ENCODE measurements at places on chromosomes 12 and 14.

- H3K36me3 ChIP-seq, result no peaks in the 10 kb centered on the region
- DNase-seq, result no peak
- H3K4me1 ChIP-seq, result peaks cover 25% of the 10 kb centered on the region
- peaks cover 36% of the 10 kb centered on the region for H3K27me3 ChIP-seq
- no peak overlapping the region for H3K4me3 ChIP-seq
These were observed 248.1 kb downstream of the APAF1 start for GRCh38 chr12:98893126-98893674.

DNA sequence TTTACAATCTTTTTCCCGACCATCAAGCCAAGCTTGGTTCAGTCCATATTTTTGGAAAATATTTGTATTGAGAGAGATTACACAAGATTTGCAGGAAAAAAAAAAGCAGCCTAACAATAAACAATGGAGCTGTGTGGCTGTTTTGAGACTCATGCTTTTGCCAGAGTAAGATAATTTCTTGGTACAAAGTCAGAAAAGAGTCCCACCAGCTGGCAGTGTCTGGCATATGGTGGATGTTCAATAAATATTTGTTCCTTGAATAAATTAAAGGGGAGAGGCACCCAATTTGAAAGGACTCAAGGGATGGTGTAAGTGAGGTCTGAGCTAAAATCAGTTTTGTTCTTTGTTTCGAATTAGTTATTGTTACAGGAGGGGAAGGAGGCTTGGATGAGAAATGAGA lies 78.1 kb upstream of the RPH3A start:
- no peak for DNase-seq
- H3K36me3 ChIP-seq, result no peaks in the 10 kb centered on the region
- H3K4me3 ChIP-seq, result no peak overlapping the region
- no peak overlapping the region for H3K27ac ChIP-seq

- H3K4me3 ChIP-seq, result no peak overlapping the region
- no peaks in the 10 kb centered on the region for H3K4me1 ChIP-seq
- no peak overlapping the region for H3K27ac ChIP-seq
- H3K36me3 ChIP-seq, result no peaks in the 10 kb centered on the region
- H3K27me3 ChIP-seq, result no peaks in the 10 kb centered on the region
- DNase-seq, result no peak
These were observed 961.9 kb downstream of the TMEM121 start for GRCh38 chr14:106488291-106488690.

DNA sequence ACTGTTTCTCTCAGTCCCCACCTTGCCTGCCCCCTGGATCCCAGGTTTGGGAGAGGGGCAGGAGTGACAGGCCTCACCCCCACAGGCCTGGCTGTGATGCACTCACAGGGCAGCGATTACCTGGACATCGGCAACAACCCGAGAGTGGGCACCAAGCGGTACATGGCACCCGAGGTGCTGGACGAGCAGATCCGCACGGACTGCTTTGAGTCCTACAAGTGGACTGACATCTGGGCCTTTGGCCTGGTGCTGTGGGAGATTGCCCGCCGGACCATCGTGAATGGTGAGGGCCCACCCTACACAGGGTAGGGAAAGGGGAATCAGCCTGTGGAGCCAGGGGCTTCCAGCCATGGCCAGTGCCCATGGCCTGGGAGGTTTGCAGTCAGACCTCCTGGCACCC lies 8.6 kb downstream of the ACVRL1 start:
- peaks cover 19% of the 10 kb centered on the region for H3K4me1 ChIP-seq
- no peaks in the 10 kb centered on the region for H3K36me3 ChIP-seq
- no peaks in the 10 kb centered on the region for H3K27me3 ChIP-seq
- no peak overlapping the region for H3K27ac ChIP-seq
- no peak for DNase-seq

- no peak overlapping the region for H3K4me3 ChIP-seq
- no peak for DNase-seq
- no peaks in the 10 kb centered on the region for H3K4me1 ChIP-seq
- H3K36me3 ChIP-seq, result no peaks in the 10 kb centered on the region
- H3K27me3 ChIP-seq, result peaks cover 4% of the 10 kb centered on the region
These were observed 47.2 kb downstream of the SVOP start for GRCh38 chr12:108973629-108974152.

DNA sequence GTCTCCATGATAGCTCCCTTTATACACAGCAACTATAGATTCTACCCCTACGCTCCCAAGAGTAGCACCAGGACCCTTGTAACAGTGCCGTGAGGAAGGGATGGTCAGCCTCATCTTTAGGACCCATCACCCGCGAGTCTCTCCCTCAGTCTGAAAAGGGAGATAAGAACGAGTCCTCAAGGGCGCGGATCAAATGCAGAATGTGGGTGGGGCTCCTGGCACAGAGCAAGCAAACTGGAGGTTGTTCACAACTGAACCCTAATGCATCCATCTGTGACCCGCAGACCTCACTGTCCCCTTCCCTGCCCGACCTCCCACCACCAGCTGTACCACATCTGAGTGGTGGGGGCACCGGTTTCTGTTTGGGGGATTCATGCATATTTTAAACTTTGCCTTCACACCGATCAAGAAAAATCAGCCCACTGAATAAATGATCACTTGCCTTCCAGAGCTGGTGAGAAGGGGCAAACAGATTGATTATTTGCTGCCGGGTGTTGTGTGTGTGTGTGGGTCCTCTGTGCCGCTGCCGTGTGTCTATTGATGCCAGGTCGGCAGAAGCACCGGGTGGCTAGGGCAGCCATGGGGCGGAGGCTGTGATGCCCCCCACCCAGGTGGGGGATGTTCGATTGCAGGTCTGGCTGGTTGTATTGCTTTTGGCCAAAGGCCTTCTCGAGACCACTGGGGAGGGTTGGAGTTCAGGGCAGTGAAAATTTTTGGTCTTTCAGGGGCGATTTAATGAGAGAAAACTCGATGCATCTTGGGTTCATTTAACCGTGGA lies 35.7 kb upstream of the BEGAIN start:
- no peak overlapping the region for H3K4me3 ChIP-seq
- H3K36me3 ChIP-seq, result no peaks in the 10 kb centered on the region
- H3K27ac ChIP-seq, result no peak overlapping the region

- H3K27ac ChIP-seq, result peak overlapping the region; percentile 42
- no peak for DNase-seq
- H3K36me3 ChIP-seq, result no peaks in the 10 kb centered on the region
- H3K27me3 ChIP-seq, result no peaks in the 10 kb centered on the region
These were observed 3.7 kb downstream of the KERA start for GRCh38 chr12:91053951-91054715.

DNA sequence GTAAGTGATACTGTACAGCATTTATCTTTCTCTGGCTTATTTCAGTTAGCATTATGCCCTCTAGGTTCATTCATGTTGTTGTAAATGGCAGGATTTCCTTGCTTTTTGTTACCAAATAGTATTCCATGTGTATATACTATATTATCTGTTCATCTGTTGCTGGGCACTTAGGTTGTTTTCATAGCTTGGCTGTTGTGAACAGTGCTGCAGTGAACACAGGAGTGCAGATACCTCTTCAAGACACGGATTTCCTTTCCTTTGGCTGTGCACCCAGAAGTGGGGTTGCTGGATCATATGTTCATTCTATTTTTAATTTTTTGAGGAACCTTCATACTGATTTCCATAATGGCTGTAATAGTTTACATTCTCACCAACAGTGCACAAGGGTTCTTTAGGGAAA lies 21.5 kb downstream of the EP400 start:
- no peaks in the 10 kb centered on the region for H3K27me3 ChIP-seq
- no peak overlapping the region for H3K4me3 ChIP-seq
- H3K27ac ChIP-seq, result no peak overlapping the region

DNA sequence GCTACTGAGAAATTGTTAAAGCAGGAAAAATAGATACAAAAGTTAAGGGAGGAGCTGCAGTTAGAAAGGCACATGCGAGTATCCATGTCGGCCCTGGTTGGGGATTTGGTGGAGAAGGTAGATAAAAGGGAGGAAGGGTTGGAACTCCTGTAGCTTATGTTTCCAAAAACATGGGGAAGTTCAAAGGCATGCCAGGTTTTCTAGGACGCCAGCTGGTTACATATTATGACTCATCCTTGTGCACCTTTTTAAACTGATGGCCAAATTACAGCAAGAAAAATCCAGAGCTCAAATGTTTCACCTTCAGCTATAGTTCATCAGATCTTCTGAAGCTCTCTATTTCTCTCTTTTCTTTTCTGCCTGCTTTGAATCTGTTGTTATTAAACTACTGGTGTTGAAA lies 13.2 kb upstream of the MAP4K5 start:
- no peak overlapping the region for H3K27ac ChIP-seq
- peaks cover 8% of the 10 kb centered on the region for H3K4me1 ChIP-seq
- H3K27me3 ChIP-seq, result no peaks in the 10 kb centered on the region
- no peak overlapping the region for H3K4me3 ChIP-seq

DNA sequence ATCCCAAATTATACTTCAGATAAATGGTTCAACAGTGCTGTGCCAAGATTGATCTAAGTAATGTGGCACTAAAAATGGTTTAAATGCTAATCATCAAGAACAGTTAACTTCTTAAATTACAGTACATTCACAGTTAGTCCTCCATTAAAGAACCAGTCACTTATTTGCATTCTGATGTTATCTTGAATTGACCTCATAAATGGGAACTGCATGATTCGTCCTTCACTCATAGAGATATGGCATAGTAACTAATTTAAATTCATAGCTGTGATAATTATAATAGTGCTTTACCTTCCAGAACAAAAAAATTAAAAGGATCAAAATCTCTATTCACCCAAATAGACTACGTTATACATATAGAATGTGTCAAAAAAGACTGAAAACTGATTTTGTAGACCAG lies 61.1 kb downstream of the COCH start:
- peaks cover 40% of the 10 kb centered on the region for H3K36me3 ChIP-seq
- H3K4me3 ChIP-seq, result no peak overlapping the region
- H3K4me1 ChIP-seq, result no peaks in the 10 kb centered on the region
- H3K27me3 ChIP-seq, result no peaks in the 10 kb centered on the region
- DNase-seq, result no peak

DNA sequence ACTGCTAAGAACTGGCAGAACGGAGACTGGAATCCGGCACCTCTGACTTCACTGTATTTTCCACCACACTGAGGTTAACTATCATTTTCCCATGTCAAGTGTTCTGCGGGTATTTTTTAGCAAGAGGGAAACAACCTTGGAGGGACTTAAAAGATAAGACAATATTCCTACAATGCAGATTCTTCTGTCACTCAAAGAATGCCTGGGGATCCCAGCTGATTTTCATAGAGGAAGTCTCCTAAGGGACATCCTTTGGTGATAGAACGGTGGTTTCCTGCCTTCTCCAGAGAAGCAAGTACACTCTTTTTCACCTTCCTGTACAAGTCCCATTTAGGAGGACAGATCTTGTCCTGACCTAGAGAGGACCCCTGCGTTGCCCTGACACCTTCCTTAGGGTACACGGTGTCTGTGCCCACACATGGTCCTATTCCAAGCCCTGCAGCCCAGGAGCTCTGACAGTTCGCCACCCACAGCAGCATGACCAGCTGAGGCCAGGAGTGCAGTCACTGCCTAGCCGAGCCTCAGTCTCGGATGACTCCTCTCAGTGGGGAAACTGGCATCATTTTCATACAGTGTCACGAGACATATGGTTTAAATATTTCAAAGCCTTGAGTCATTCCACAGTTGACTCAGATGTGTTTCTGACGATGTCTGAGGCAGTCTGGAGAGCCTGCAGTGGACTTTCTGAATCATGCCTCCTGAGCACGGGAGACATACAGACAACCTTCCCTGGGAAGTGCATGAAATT lies 181.3 kb upstream of the FKBP4 start:
- H3K4me1 ChIP-seq, result no peaks in the 10 kb centered on the region
- H3K36me3 ChIP-seq, result no peaks in the 10 kb centered on the region
- H3K27me3 ChIP-seq, result no peaks in the 10 kb centered on the region
- no peak for DNase-seq
- H3K27ac ChIP-seq, result no peak overlapping the region

DNA sequence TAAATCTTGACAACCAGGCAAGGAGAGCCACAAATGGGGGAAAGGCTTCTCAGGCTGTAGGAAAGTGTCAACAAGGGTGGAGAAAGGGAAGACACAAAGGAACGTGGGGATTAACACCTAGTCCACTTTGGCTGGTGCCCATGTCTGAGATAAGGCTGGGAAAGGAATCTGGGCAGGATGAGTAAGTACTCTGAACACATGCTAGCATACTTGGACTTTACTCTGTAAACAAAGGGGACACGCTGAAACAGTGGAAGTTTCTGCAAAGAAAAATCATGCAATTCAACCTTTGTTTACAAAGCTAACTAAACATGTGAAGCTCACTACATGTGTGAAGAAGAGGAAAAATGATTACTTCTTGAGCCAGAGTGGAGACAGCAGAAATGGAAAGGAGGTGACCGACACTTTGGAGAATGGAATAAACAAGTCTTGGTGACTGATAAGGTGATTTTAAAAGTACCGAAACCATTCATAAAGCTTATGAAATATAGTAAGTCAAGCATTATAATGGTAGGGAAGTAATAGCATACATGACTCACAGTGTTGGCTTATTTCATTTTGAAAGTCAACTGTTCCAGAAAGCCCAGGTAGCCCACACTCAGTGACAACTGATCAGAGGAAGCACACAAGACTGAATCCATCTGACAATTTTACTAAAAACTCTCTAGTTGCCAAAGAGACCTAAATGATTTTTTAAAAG lies 13.2 kb downstream of the CPNE8 start:
- DNase-seq, result no peak
- H3K4me3 ChIP-seq, result no peak overlapping the region
- no peaks in the 10 kb centered on the region for H3K27me3 ChIP-seq
- no peaks in the 10 kb centered on the region for H3K4me1 ChIP-seq
- no peak overlapping the region for H3K27ac ChIP-seq

DNA sequence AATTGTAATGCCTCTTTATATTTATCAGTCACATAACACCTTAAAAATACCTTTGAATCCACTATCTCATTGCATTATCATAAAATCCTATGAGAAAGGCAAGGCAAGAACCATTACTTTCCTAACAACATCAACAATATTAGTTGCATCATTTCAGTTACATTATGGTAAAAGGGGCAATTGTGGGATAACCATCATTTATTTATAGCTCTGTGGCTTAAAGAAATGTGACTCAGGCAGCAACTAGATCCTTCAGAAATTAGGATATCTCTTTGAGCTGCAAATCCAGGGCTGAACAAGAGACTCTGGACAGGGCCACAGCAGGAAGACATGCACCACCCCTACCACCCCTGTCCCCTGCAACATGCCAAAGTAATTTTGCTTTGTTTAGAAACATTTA lies 36.4 kb downstream of the EPS8 start:
- H3K27me3 ChIP-seq, result no peaks in the 10 kb centered on the region
- H3K27ac ChIP-seq, result no peak overlapping the region
- H3K4me1 ChIP-seq, result peaks cover 40% of the 10 kb centered on the region
- no peaks in the 10 kb centered on the region for H3K36me3 ChIP-seq
- no peak overlapping the region for H3K4me3 ChIP-seq

- no peak overlapping the region for H3K4me3 ChIP-seq
- H3K36me3 ChIP-seq, result no peaks in the 10 kb centered on the region
- H3K4me1 ChIP-seq, result no peaks in the 10 kb centered on the region
- DNase-seq, result no peak
- H3K27me3 ChIP-seq, result no peaks in the 10 kb centered on the region
These were observed 37.4 kb upstream of the PHC1 start for GRCh38 chr12:8876887-8877286.

- no peak for DNase-seq
- H3K36me3 ChIP-seq, result no peaks in the 10 kb centered on the region
- no peak overlapping the region for H3K27ac ChIP-seq
- H3K4me1 ChIP-seq, result peaks cover 7% of the 10 kb centered on the region
These were observed 5.0 kb downstream of the KCNA1 start for GRCh38 chr12:4914720-4915119.

- H3K36me3 ChIP-seq, result no peaks in the 10 kb centered on the region
- no peak for DNase-seq
- H3K4me3 ChIP-seq, result no peak overlapping the region
- no peaks in the 10 kb centered on the region for H3K4me1 ChIP-seq
These were observed 67.6 kb downstream of the ARF6 start for GRCh38 chr14:49960453-49960852.

- H3K4me3 ChIP-seq, result no peak overlapping the region
- H3K36me3 ChIP-seq, result no peaks in the 10 kb centered on the region
- no peak overlapping the region for H3K27ac ChIP-seq
- H3K4me1 ChIP-seq, result no peaks in the 10 kb centered on the region
- H3K27me3 ChIP-seq, result no peaks in the 10 kb centered on the region
These were observed 28.1 kb upstream of the TBC1D30 start for GRCh38 chr12:64796205-64796845.
